Activated naive CD4-positive, alpha-beta T cell treated with Interleukin-2 at 50 U/mL for 16 hours (primary cell): ENCODE measurements at places on chromosomes 7 and 10.

DNA sequence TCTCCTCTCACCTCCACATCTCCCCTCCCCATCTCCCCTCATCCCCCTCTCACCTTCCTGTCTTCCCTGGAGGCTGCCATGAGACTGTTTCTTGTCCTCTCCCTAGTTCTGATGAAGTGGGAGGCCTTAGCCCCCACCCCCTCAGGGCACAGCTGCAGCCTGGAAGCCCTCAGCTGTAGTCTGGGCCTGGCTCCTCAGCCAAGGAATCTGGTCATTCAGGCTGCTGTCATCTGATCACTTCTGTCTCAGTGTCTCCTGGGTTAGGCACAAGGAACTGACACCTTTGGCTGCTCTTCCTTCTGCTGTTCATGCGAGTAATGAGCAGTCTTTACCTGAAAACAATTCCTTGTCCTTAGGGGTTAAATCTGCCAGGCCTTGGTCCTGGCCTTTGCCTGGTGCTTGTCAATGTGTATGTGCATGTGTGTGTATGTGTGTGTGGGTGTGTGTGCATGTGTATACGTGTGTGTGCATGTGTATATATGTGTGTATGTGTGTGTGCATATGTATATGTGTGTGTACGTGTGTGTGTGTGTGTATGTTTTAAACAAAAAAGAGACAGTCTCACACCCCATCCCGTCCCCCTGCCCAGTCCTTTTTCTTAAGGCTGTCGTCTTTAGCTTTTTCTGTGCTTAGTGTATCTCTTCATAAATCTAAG is 153.5 kb upstream of the TMEM72 start:
- no peak for DNase-seq

DNA sequence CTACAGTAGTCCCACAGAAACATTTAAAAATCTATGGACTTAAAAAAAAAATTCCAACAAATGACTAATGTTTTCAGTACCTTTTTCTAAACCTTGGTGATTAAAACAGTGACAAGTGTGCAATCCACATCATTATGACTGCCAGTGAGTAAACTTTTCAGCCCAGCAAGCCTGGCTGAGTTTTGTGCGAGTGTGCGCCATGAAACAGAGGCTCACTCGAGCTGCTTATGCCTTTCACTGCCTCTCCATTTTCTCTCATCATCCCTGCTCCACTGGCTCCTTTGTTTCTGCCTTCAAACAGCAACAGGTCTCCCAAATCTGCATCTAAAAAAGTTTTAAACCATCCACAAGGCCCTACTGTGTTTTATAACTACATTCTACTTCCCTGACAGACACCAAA is 105.8 kb downstream of the USP6NL start:
- no peak for DNase-seq

GRCh38 chr7:99739699-99740572 is 4.9 kb upstream of the CYP3A7 start:
- no peak for DNase-seq

DNA sequence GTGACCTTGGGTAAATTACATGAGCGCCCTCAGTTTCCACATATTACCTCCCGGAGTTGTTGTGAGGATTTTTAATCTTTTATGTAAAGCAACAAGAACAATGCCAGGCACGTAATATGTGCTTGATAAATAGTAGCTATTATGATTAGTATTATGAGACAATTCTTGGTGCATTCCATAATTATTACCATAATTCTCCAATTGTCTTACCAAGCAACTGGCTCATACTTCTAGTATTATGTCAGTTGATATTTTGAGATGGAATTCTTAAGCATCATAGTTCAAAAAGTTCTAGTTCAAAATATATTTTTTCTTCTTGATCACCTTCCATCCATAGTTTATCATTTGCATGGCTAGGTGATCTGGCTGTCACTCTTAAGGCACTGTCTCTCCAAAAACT is 259.0 kb downstream of the BBS9 start:
- DNase-seq: no peak

GRCh38 chr10:61350068-61350467 is 103.1 kb downstream of the TMEM26 start:
- DNase-seq: no peak

- no peak for DNase-seq
Measured at GRCh38 chr10:124149189-124150042, 56.0 kb upstream of the CHST15 start.

DNA sequence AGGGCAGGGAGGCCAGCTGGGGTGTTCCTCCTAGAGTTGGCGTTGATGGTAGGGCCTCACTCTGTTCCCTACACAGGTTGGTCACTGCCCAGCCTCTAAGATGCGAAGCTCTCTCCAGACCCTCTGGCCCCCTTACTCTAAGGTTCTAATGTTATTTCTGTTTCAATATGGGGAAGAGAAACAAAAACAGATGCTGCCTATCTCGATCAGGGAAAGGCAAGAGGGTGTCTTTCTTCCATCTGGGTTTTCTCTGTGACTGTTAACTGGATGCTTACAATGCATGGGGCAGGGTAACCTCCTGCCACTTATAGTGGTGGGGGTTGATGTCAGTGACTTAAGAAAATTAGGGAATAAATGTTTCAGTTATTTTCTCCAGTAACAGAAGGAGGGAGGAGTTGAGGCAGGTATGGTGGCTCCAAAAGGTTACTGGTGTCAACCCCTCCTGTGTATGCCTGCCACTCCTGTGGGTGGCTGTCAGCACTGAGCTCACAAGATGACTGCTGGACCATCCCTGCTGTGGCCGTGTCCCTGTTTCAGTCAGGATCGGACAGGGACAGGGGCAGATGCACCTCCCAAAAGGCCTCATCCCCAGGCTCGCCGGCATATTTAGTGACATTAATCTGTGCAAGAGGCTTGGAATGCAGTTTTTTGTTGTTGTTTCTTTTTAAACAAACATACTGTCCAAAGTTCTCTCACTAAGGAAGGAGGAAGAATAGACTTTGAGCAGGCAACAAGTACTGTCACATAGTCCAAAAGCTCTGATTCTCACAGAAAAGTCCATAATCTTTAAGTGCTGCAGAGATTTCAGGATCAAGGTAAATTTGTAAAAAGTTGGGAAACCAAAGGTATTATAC is 39.6 kb upstream of the SYPL1 start:
- DNase-seq: no peak

GRCh38 chr10:114556236-114557122 is 101.6 kb downstream of the ABLIM1 start:
- DNase-seq: no peak

- DNase-seq: no peak
Measured at GRCh38 chr7:23955145-23955544, 245.1 kb downstream of the STK31 start.
